ENCODE measurements at places on chromosomes 7 and 10. TPM values are rescaled to one million over a fixed set of nuclear protein-coding genes. Genes with fewer than 3 reads are reported as not detected.
A peak's percentile ranks its signal among the peaks of the same experiment; 100 is the strongest.

- no peak for DNase-seq
Observed at GRCh38 chr7:52547308-52547910, 488.0 kb upstream of the POM121L12 start.

DNA sequence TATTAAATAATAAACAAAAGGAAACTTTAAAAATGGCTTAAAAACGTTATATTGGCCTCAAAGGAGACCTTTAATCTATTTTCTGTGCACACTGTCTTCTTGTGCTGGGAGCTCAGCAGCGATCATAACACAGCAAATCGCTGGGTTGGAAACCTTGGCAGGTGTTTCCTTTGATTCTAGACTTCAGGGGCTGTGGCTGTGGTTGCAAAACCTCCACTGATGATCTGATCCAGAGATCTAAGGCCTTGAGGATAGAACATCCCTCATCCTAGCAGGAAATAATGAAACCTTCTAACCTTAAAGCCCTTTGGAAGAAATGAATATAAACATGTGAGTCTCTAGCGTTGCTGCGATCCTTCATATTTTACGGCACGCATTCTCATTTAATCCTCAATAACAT is 29.8 kb downstream of the CDHR3 start:
- no peak for DNase-seq

- peak; percentile 24 for DNase-seq
Observed at GRCh38 chr10:48551861-48552591, 52.8 kb downstream of the ARHGAP22 start.

DNA sequence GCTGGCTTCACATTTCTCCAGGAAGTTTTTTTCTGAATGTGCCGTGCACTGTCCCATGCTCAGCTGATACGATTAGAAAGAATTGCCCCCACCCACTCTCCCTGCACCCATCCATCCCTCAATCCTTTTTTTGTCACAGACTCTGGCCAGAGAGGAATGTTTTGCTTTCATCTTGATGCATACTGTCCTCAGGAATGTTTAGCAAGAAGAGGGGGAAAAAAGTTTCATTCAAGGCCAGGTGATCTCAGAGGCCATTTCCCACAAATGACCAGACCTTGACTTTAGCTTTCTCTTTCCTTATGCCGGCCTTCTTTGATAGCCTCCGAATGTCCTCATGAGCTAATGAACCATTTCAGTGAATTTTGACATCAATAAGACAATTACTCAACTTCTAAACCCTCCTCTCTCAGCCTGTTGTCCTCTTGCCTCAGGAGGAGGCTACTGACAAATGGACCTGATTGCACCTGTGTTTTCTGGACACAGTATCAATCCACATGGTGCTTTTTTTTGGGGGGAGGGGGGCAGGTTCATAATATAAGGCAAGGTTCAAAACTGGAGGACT is 105.0 kb upstream of the KLF6 start:
- no peak for DNase-seq

DNA sequence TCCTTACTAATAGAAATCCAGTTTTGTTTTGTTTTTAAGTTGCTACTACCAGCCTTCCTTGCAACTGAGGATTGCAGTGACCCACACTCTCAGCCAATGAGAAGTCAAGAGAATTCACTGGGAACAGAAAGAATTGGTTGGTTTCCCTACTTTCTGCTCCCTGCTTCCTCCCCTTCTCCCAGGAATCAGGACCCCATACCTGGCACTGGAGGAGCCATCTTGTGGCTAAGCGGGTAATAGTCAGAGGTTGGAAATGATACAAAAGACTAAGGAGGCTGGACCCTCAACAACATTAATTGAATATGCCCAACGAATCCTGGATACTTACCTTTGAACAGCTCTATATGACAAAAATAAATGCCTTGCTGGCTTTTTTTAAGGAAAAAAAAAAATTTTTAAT is 6.3 kb downstream of the TMEM176A start:
- no peak for DNase-seq

NEUROD6 gene
- not detected for polyA plus RNA-seq

DNA sequence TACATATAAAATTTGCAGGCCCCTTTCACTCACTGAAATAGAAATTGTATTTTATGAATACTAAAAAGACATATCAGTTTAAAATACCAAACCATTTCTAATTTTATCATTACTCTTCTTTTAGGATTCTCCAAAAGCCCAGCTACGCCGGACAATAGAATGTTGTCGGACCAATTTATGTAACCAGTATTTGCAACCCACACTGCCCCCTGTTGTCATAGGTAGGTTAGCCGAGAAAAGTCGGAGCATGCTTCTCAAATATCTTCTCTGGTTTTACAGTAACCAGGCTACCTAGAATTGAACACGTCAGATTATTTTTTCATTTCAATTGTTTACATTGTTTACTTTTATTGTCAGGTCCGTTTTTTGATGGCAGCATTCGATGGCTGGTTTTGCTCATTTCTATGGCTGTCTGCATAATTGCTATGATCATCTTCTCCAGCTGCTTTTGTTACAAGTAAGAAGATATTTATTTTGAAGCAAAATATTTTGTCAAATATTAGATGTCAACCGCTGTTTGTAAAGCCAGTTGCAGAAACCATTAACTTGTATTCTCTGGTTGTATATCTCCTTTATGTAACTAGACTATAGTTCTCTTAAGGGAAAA is 57.6 kb downstream of the MMRN2 start:
- peak; percentile 67 for DNase-seq

DNA sequence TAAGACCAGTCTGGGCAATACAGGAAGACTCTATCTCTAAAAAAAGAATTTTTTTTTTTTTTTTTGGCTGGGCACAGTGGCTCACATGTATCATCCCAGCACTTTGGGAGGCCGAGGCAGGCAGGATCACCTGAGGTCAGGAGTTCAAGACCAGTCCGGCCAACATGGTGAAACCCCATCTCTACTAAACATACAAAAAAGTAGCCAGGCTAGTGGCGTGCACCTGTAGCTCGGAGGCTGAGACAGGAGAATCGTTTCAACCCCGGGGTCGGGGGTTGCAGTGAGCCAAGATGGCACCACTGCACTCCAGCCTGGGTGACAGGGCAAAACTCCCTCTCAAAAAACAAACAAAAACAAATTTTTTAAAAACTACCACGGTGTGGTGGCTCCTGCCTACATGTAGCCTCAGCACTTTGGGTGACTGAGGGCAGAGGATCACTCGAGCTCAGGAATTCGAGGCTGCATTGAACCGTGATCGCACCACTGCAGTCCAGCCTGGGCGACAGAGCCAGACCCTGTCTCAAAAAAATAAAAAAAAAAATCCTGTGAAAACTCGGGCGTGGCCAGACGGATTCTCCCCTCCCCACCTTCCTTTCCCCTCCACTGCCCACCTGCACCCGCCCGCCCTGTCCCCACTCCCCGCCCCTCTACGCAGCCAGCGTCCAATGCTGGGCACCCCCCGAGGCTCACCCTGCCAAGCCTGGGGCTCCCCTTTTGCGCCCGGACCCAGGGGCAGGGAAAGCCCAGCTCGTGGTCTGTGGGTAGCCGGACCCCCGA is 745 bp upstream of the ORAI2 start:
- DNase-seq = no peak

GRCh38 chr7:21352540-21353387 is 75.1 kb upstream of the SP4 start:
- no peak for DNase-seq

DNA sequence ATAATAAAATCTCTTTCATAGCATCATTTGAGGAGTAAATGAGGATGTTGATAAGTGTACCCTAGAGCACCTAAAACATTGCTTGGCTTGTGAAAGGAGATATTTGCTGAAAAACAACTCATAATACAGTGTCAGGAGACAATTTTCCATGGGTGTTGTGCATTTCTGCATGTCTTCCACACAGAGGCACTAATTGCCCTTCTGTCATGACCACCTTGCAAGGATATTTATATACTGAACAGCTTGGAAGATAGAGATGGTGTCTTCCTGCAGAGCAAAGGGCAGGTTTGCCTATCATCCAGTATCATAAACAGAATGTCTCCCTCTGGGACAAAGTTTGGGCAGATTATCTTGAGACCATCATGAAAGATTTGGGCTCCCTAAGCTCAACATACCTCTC is 495.2 kb upstream of the LRRN3 start:
- no peak for DNase-seq

DNA sequence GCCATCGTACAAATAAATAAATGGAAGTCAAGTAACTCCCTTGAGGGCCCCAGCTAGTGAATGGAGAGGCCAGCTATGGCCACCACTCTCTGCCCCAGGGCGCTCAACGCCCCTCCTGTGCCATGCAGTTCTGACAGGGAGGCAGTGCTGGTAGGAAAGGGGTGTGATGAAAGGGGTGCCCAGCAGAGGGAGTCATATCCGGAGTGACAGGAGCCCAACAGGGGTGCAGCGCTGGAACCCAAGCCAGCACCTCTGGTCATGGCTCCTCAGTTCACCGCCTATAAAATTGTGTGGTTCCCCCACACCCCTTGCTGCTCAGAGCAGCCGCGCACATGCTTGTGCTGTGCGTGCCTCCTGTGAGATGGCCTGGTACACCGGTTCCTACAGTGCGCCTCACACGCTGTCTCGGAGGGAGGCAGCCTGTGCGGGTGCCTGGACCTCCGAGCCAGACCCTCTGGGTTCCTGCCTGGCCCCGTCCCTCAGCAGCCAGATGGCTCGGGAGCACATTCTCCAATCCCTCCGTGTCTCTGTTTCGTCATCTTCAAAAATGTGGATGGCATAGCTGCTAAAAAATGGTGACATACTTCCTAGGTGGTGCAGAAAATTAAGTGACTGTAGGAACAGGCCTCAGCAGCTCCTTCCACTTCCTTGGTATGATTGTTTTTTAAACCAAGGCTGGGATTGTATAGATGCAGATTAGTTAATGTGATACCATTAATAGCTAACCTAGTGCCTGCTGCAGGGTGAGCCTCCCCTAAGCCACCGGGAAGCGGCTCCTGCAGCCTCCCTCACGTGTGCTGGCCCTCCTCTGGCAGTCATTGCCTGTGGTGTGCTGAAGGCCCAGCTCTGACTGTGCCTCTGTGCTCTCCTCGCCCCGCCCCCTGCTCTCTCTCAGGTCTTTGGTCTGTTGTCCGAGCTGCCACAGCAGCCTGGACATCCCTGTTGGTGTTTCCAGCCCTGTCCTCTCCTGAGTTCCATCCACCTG is 125.8 kb downstream of the EGFR start:
- DNase-seq = peak; percentile 48

- DNase-seq = no peak
Observed at GRCh38 chr7:102431617-102432298, 1.6 kb upstream of the ORAI2 start.

- no peak for DNase-seq
Observed at GRCh38 chr7:7803715-7804178, 85.3 kb upstream of the RPA3 start.

GRCh38 chr10:111131168-111131799 is 54.5 kb downstream of the ADRA2A start:
- DNase-seq = no peak

ASB4 gene
- polyA plus RNA-seq = 0.18 TPM

DNA sequence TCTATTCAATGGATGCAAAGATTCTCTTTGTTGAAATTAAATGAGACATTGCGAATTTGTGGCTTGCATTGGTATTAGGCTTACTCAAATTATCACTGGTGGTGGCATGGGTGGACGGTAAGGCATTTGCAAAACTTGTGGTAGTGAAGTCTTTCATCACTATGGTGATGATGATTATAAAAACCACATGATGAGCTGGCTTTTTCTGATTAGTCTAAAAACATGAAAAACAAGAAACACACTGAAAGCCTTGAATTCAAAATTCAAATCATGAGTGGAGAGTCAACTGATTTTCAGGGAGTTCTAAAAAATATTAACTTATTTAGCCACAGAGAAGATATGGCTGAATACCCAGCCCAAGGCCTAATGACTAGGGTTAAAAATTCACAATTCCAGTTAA is 99.8 kb upstream of the HGF start:
- no peak for DNase-seq

MEOX2 gene
- 1.3 TPM for polyA plus RNA-seq

GRCh38 chr10:116608686-116609594 is 11.8 kb upstream of the PNLIPRP2 start:
- DNase-seq = no peak

DNA sequence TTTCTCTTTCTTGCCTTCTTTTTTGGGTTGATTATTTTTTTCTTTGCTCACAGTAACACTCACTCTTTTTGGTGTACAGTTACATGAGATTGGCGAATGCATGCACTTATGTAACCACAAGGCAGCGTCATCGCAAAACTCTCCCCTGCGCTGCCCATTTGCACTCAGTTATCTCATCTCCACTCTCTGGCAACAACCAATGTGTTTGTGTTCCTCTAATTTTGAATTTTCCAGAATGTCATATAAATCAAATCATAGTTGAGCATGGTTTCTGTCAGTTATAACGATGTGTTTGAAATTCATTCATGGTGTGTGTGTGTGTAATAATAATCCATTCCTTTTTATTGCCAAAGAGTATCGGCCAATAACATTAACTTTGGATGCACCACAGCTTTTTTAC is 23.0 kb upstream of the IGFBP3 start:
- no peak for DNase-seq

CDNF gene
- polyA plus RNA-seq = 5.1 TPM

DNA sequence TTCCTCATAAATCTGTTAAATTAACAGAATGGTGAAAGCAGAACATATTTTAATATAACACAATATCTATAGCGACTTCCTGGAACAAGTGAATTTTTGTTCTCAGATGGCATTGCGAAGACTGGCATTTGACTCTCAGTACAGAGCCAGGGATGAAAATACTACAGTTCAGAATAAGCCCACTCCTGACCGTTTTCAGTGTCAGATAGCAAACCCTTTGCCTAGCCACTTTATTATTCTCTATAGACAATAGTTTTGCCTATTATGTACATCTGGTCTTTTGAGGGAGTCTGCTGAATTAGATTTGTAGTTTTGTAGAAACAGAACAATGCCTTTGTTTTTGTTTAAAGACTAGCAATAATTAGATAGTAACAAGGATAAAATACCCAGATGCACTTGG is 2.3 kb downstream of the MINPP1 start:
- DNase-seq = no peak

- no peak for DNase-seq
Observed at GRCh38 chr7:70177166-70177565, 578.9 kb downstream of the AUTS2 start.

LRGUK gene
- polyA plus RNA-seq = 2.9 TPM

DNA sequence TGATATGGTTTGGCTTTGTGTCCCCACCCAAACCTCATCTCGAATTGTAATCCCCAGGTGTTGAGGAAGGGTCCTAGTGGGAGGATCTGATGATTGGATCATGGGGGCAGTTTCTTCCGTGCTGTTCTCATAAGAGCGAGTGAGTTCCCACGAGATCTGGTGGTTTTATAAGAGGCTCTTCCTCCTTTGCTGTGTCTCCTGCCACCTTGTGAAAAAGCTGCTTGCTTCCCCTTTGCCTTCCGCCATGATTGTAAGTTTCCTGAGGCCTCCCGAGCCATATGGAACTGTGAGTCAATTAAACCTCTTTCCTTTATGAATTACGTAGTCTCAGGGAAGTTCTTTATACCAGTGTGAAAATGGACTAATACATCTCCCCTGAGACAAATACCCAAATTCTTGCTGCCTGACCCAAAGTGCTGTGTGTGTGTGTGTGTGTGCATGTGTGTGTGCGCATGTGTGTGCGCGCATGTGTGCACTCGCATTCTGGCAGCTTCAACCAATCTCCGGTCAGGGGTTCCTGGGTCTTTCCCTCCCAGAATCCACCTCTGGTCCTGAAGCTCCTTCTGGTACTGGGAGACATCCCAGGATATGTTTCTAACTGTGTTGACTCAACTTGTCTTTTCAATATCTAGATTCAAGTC is 98.1 kb upstream of the LRRC4 start:
- DNase-seq = no peak
